T-helper 17 cell (primary cell): ENCODE measurements at places on chromosomes 6 and 20. TPM values are rescaled to one million over a fixed set of nuclear protein-coding genes. Genes with fewer than 3 reads are reported as not detected.

OPRL1 gene
- 2.7 TPM for total RNA-seq

TMEM151B gene
- total RNA-seq: not detected

C20orf141 gene
- not detected for total RNA-seq

ADGRF1 gene
- not detected for total RNA-seq

GGTLC1 gene
- not detected for total RNA-seq

CLDN20 gene
- total RNA-seq: not detected

SNAI1 gene
- total RNA-seq: 3.3 TPM

DLK2 gene
- 0.25 TPM for total RNA-seq

PRDM13 gene
- total RNA-seq: not detected

DNA sequence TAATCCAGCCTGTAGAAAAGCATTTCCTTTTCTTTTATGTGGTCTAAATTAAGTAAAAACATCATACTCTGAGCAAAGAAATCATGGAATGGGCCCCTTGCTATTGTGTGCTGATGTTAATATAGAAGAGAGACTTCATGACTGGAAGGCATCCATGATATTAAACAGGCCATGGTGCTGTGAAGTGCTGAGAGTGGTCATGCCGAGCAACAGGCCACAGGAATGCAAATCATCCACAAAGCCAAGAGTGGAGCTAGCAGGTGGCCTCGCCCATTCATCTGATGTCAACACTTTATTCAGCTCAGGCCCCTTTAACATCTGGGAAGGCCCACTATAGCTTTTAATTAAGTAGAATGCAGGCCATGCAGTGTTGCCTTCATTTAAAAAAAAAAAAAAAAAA lies 115.2 kb upstream of the HMGCLL1 start:
- no peak for DNase-seq

- DNase-seq: no peak
Measured at GRCh38 chr20:41030531-41031242, 2.1 kb downstream of the TOP1 start.

GRCh38 chr6:30150671-30151395 lies 10.2 kb downstream of the TRIM10 start:
- no peak for DNase-seq

DNA sequence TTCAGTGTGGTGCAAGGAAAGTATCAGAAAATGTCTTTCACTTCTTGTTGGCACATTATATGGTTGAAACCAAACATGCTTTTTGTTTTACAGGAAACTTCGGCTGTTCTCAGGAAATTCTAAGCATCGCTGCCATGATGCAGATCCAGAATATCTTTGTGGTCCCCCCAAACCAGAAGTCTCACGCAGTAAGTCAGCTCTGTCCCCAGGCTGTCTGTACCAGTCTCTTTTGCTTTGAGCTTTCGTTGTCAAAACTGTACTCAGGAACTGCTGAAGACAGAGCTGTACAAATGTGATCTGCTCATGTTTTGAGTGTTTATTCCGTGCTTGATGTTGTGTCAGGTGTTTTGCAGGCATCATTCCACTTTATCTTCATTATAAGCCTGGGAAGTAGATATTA lies 59.6 kb downstream of the DHX35 start:
- DNase-seq: no peak

DNA sequence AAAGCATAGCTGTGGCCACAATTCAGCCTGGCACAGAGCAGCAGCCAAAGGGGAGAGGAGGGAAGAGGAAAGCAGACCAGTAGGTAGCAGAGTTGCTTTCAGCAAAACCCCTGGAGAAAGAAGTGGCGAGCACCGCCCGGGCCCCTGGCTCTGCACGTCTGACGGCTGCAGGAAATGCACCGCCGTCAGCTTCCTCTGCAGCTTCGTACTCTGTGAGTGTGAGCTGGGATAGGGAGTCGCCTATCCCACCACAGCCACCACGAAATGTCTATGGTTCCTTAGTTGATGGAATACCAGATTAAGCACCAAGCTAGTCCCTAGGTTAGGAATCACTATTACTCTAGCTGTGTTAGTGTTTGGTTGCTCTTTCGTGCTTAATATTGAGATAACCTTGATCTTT lies 79.9 kb upstream of the NAA20 start:
- no peak for DNase-seq

GRCh38 chr20:6006603-6006949 lies 47.3 kb downstream of the LRRN4 start:
- DNase-seq: no peak

- DNase-seq: no peak
Measured at GRCh38 chr20:41068806-41069205, 40.2 kb downstream of the TOP1 start.

DNA sequence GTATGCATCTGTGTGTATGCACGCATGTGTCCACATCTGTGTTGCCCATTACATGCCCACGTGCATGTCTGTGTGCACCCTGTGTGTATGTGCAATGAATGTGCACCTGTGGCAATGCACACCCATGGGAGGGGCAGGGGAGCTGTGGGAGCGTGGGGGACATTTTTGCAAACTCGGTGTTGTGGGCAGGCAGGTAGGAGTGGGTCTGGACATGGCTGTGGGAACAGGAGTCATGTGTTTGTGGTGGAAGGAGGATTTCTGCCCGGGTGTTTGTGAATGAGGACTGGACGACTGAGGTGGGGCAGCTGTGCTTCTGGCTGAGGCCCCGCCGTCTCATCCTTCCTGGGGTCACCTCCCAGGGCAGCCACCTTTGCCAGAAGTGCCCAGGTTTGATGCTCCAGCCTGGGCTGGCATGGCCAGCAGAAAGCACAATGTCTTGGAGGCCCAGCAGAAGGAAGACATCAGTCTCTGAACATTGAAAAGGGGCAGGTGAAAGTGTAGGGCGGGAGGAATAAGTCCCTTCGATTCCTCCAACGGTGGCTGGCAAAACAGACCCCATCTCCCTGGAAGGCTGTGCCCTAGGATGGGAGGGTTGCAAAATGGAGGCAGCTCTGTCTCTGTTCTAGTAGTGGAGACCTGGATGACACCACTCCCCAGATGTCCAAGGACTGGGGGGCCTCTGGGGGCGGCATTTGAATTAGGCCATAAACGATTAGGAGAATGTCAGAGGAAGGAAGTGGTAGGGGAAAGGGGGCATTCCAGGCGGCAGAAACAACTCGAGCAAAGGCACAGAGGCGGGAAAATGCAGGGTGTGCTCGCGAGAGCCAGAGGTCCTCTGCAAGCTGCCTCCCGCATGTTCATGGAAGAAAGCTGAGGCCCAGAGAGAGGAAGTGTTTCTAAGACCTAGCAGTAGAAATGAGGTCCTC lies 19.1 kb upstream of the ARMC12 start:
- no peak for DNase-seq

- no peak for DNase-seq
Measured at GRCh38 chr6:141403827-141404226, 728.9 kb upstream of the GJE1 start.

DNA sequence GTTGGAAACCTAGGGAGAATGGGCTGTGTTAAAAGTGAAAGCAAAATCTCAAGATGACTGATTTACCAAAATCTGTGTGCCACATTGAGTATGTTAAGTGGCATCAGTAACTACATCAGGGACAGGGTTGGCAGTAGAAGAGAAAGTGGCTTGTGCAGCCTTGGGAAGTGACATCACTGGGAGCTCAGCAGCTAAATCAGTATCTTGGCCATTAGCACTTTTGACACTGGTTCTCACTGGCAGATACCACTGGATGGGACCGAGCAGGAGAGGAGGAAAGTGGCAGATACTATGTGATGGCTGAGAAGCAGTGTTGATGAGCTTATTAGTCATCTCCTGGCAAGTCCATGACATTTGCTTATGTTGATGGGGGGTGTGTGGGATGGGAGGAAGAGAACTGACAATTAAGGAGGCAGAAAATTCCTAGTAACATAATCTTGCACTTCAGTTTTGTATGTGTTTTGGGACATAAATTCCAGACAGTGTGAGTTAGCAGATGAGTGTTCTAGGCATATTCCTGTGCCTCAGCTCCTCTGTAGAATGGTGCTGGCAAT lies 322.2 kb downstream of the SOX4 start:
- DNase-seq: no peak

DNA sequence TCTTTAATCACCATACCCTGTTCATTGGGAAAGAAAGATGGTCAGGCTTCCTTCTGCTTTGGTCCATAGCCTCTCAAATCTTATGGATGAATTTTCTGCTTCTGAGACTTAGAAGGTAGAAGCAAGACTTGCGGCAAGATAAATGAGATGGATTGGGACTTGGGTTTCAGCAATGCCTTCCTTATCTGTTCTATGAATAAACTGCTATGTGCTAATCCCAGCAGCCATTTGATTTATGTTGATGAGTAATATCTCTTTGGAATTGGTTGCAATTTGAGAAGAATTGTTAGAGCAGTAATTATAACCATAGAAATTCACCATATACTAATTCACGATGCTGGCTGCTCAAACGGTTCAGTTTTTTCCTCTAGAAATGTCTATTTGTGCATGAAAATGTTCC lies 48.3 kb downstream of the TXLNB start:
- DNase-seq: no peak

DNA sequence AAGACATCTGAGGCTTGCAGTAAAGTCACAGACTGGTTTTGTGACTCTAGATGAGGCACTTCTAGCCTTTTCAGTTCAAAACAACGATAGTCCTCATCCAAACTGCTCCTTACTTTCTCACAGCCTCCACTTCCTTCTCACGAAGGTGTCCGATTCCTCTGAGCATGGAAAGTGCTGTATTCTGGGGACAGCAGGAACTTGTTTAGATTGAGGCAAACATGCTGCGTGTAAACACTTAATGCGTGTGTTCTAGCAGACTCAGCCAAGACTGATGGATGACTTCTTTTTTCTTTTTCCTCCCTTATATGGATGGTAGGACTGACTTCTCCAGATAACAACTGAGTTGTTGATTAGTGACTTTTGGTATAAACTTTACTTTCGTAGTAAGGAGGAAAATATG lies 80.2 kb upstream of the PRDM1 start:
- no peak for DNase-seq

DNA sequence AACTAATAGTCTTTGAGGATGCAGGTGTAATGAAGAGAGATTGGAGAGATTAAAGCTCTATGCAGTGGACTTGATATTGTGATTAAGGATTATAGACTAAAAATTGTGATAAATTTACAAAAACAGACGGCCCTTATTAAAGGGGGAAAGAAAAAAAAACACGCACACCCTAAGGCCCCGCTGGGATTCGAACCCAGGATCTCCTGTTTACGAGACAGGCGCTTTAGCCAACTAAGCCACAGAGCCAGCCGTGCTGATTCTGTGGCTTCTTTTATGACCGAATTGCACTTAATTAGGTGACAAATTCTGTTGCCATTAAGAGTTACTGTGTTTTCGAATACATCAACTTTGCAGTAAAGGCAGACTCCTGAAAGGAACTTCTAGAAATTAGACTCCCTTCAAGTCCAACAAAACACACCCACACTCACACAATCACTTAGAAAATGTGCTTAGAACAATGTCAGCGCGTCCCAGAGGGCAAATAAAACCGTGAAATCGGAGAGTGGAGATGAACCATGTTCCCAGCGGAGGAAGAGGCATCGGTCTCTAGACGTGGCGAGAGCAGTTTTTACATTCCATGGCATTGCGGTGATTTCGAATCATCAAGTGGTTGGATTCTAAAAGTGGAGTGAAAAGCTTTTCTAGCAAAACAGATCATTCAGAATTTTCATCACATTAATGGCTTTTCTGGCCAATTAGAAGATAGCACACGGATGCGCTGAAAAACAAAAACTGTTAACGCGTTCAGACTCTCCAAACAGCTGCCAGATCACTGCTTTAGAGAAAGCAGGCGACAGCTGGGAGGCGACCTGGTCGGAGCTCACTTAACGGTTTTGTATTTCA lies 122.6 kb downstream of the GPX5 start:
- DNase-seq: no peak
